ENCODE measurements at places on chromosomes 4 and X. TPM values are rescaled to one million over a fixed set of nuclear protein-coding genes. Genes with fewer than 3 reads are reported as not detected.
A peak's percentile ranks its signal among the peaks of the same experiment; 100 is the strongest.

Gene CETN2
- 42.1 TPM for total RNA-seq

Gene ADGRG4
- not detected for total RNA-seq

Gene PIN4
- 10.6 TPM for total RNA-seq

- no peak for DNase-seq
Measured at GRCh38 chr4:147303174-147303872, 177.6 kb upstream of the EDNRA start.

DNA sequence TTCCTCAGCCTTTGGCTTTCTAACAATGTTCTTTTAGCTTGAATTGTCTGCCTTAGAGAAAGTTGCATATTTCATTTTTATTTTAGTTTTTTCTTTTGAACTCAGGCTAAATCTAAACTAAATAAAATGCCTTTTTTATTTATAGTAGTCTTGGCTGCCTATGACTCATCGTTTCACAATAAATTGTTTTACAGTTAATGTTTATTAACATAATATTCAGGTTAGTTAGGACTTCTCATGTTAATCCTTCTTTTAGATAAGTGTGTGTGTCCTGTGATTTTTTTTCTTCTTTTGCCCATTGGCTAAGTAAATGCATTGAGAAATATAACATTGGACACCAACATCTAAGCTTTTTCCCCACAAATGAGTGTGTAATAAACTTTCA lies 1.6 kb downstream of the RP2 start:
- no peak for DNase-seq

DNA sequence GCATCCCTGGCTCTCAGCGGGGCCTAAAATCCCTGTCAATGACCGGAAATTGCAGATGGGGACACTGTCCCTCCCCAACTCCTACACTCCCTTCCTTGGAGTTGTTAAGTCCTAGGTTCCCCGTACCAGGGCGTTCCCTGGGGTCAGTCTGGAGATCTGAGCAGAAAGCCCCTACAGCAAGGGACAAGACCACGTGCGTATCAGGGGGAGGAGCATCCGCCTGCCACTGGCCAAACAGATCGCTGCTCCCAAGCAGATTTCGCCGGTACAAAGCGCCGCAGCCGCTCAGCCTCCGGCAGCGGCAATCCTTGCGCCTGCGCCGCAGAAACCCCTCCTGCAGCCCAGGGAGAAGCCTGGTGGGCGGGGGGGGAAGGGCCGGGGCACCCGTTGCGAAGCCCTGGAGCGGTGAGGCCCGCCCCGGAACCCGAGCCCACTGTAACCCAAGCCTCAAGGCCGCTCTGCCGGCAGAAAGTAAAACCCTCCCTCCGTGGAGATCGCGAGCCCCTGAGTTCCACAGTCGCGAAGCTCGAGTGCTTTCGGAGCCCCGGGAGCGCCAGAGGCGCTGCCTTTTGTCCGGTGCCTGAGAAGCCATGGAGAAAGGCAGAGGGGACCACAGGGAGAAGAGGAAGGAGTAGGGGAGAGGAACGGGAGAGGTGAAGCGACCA lies 2.7 kb downstream of the CRMP1 start:
- peak; percentile 92 for DNase-seq

- DNase-seq: no peak
Measured at GRCh38 chrX:14029039-14029424, 660 bp downstream of the GEMIN8 start.

- peak; percentile 71 for DNase-seq
Measured at GRCh38 chr4:147736458-147736857, 4.6 kb downstream of the ARHGAP10 start.

DNA sequence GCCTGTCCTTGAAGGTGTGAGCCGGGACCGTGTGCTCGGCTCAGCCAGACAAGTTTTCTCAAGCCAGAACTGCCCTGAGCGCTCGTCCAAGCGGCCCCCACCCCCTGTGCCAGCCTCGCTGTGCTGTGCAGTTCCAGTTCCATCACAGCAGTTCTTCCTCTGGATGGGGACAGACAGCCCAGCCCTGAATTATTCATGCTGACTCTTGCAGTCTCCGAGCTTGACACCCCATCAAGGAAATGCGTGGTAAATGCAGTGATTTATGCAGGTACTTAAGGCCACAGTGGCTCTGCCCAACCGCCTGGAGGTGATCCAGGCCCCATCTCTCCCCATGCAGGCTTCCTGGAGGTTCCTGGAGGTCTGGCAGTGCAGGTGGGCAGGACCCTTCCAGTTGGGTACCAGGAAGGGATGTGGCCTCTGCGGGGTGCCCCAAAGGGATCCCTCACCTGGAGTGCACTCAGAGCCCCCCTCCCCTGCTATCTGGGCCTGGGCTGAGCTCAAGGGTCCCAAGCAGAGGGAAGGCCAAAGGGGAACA lies 44.8 kb upstream of the HMX1 start:
- DNase-seq: peak; percentile 66

DNA sequence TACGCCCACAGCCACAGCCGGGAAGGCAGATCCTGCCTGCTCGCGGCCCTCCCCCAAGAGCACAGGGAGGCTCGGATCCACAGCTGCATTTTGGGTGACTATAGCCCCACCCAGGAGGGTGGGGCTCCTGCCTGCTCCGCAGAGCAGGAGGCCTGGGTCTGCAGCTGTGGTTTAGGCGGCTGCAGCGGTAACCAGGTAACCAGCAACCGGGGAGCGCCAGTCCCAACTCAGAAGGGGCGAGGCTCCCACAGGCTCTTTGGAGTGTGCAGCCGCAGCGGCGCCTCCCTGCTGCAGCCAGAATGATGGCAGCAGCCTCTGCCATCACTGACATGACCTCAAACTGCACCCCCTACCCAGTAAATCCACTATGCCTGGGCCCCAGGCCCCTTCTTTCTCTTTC lies 148.0 kb upstream of the F9 start:
- DNase-seq: peak; percentile 8

- no peak for DNase-seq
Measured at GRCh38 chr4:74733756-74734155, 60.6 kb downstream of the BTC start.

DNA sequence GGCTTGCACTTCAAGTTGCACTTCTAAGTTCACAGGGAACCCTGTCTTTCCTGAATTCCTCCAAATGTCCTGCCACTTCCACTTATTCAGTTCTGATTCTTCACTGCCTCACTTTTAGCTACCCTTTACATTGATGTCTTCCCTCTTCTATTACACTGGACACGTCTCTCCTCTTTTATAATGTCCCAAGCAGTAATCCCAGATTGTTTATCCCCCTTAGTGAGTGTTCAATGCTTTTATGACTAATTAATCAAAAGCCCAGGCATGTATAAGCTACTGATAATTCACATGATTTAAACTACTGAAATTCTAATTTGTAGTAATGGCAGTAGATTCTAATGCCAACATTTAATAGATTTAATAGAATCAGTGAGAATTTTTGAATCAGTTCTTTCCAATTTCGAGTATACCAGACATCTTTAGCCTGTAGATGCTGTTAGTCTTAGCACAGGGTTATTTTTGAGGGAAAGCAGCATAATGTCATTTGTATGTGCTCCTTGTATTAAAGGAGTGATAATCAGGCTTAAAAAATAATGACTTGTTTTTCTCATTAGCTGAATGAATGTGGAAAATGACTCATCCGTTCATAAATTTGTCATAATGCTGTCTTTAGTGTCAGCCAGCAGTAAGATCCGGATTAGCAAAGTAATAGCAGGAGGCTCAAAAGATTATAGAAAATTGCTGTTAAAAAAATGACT lies 703.1 kb downstream of the CENPC start:
- DNase-seq: no peak

GRCh38 chr4:88457307-88458103 lies 586 bp downstream of the HERC5 start:
- no peak for DNase-seq

GRCh38 chrX:10016519-10017132 lies 49.5 kb downstream of the CLDN34 start:
- no peak for DNase-seq

Data from osteoblast (primary cell).